A375 (cell line): ENCODE measurements at places on chromosomes 2 and 18. TPM values are rescaled to one million over a fixed set of nuclear protein-coding genes. Genes with fewer than 3 reads are reported as not detected.

The NCOA1 gene
- total RNA-seq, result 5.0 and 5.8 TPM in 2 replicates

The SERPINB4 gene
- total RNA-seq, result not detected in 2 replicates

The UGT1A10 gene
- not detected in 2 replicates for total RNA-seq

The VIL1 gene
- not detected in 2 replicates for total RNA-seq

The GRB14 gene
- 0.45 and 0.53 TPM in 2 replicates for total RNA-seq

The NCKAP5 gene
- 1.1 and 4.9 TPM in 2 replicates for total RNA-seq

The CERKL gene
- total RNA-seq, result not detected in 2 replicates

The HOXD4 gene
- 0.74 and 1.1 TPM in 2 replicates for total RNA-seq

The LIMS2 gene
- total RNA-seq, result 0.19 and 0.48 TPM in 2 replicates

The RUFY4 gene
- total RNA-seq, result not detected in 2 replicates

The LDLRAD4 gene
- under 0.01 and 1.6 TPM in 2 replicates for total RNA-seq

The HOXD3 gene
- 0.90 and 2.7 TPM in 2 replicates for total RNA-seq

The DSC3 gene
- total RNA-seq, result 2.6 and 3.1 TPM in 2 replicates

The IL1RN gene
- not detected in 2 replicates for total RNA-seq

The SLC38A11 gene
- total RNA-seq, result not detected in 2 replicates

The STK36 gene
- 11.4 and 15.2 TPM in 2 replicates for total RNA-seq

The REG3A gene
- total RNA-seq, result not detected in 2 replicates

The GPR35 gene
- 0.16 and 0.19 TPM in 2 replicates for total RNA-seq

The MATN3 gene
- 0.15 and 0.66 TPM in 2 replicates for total RNA-seq

The ACTG2 gene
- not detected in 2 replicates for total RNA-seq

The STAT4 gene
- 0.11 TPM in 1 of 2 replicates, not detected in the other for total RNA-seq

The KLHL30 gene
- 0.04 and 0.08 TPM in 2 replicates for total RNA-seq

The L3MBTL4 gene
- total RNA-seq, result 0.27 and 0.72 TPM in 2 replicates

The SPP2 gene
- not detected in 2 replicates for total RNA-seq

The PROKR1 gene
- total RNA-seq, result not detected in 2 replicates

The PAX3 gene
- 17.3 and 21.6 TPM in 2 replicates for total RNA-seq

The COLEC11 gene
- total RNA-seq, result not detected in 2 replicates

The RIT2 gene
- total RNA-seq, result not detected in 2 replicates

The TEKT4 gene
- 0.08 TPM in 1 of 2 replicates, not detected in the other for total RNA-seq

The CRACDL gene
- total RNA-seq, result 0.37 TPM in 1 of 2 replicates, not detected in the other
